Right lung (tissue), 10 donors: ENCODE measurements at places on chromosomes 13 and 19. TPM values are rescaled to one million over a fixed set of nuclear protein-coding genes. Genes with fewer than 3 reads are reported as not detected.

Gene CEACAM7
- not detected for polyA plus RNA-seq

Gene PRRG2
- 5.7 TPM for polyA plus RNA-seq

DNA sequence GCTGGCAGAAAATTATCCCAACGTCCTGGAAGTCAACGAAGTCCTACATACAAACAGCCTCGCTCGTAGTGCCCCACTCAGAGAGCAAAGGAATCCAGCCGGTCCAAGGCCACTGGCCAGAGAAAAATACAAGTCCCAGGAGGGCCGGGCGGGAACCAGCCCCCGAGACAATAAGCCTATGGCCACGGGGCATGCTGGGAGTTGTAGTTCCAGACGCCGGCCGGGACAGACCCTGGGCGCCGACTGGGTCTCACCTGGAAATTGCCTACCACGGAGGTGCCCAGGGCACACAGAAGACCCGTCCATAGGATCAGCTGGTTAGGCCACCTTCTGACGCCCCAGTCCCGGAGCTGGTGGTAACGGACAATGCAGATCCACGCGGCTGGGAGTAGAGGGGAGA lies 5.4 kb downstream of the TMEM150B start:
- DNase-seq: no peak

DNA sequence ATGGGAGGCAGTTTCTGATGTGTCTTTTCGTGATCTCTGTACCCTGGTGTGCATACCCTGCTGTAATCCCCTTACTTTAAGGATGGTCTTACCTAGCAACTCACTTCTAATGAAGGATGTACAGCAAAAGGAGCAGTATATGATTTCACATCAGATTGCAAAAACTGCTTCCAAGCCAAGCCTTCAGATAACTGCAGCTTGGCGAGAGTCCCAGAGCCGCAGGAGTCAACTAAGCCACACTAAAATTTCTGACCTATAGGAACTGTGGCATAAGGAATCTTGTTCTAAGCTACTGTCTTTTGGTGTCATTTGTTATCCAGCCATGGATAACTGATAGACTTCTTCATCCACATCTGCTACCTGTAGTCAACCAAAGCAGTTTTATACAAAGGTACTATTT lies 496.7 kb downstream of the GPC6 start:
- no peak for DNase-seq

- no peak for DNase-seq
Measured at GRCh38 chr13:96218475-96218874, 128.6 kb downstream of the HS6ST3 start.

DNA sequence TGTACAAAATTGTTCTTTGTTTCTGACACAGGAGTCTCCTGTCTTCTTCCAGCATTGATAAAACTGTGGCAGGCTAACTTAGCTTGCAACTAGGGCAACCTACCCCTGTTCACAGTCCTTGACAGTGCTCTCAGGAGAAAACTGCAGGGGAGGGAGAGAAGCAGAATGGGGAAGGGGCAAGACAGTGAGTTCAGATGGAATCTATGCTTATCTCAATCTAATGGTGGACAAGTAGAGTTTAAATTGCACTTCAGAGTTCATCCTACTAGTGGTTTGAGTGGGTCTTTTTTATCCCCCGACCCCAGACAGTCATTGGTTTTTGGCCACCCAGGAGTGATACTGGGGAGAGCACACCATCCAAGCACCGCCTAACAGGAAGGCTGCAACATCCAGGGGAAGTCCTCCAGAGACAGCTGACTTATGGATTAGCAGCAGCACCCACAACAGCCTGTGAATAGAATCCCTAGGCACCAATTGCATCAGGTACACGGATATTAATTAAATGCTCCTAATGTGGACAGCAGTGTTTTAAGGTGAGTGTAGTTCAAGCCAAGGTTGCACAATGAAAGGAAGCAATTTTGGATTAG lies 236.6 kb downstream of the NHLRC3 start:
- DNase-seq: no peak

DNA sequence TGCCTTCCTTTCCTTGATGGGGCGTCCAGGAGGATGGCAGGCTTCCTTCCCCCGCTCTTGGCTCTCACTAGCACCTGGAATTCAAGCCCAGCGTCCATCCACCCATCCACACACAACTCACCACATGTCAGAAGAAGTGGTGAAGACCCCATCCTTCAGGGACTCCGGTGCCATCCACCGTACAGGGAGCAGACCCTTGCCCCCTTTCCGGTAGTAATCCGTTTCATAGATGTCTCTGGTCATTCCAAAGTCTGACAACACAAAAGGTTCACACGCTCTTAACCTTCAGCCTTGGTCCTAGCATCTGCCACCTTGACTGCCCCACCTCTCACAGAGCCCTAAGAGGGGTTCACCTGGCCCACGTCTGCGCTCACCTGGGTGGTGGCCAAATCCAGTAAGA lies 51.0 kb downstream of the ZNF557 start:
- no peak for DNase-seq

GRCh38 chr19:30545752-30546151 lies 173.6 kb downstream of the ZNF536 start:
- DNase-seq: no peak
